ENCODE measurements at places on chromosomes 5 and 9.

DNA sequence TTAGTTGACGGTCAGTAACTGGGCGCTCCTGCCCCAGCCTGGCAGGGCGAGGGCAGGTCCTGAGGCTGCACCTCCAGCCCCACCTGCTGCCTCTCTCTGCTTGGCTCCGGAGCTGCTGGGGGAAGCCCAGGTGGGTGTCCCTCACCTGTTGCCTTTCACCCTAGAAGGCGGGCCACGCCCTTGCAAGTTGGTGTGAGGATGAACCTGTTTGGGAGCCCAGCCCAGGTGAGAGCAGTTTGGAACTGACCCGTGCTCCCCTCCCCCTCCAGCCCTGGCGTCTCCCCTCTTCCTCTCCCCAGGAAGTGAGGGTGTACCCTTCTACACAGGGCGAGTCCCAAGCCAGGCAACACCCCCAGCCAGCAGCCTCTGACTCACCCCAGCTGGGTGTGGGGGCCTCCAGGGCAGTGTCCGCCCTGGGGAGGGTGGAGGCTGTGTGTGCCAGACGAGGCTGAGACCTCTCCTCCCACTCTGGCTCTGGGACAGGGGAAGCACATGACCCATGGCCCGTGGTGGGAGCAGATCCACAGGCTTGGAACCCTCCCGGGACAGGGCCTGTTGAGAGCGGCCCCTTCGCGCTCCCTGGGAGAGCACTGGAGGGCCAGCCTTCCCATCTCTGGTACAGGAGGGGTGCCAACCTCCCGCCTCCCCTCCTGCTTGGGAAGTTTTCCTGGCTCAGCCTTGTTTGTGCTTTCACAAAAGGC, 10.4 kb downstream of the LRRC8A start:
- no peak for DNase-seq

- DNase-seq, result no peak
Measured at GRCh38 chr5:55856516-55857246, 5.5 kb downstream of the IL31RA start.

DNA sequence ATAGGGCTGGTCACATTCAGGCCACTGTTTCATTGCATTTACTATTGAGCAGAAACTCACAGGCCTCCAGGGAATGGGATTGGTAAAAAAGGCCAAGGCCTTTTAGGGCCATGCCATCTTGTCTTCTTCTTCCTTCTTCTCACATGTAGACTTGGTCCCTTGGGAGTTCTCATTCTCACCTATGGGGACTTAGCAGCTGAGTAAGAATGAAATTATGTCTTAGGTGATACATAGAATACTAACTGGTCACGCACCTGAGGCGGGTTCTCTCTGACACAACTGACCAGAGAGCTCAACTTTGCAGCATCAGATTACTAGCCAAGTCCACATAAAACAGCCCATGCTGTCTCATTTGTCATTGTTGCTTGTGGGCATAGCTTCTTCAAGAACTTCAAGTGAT, 641.8 kb downstream of the EFNA5 start:
- DNase-seq, result no peak

DNA sequence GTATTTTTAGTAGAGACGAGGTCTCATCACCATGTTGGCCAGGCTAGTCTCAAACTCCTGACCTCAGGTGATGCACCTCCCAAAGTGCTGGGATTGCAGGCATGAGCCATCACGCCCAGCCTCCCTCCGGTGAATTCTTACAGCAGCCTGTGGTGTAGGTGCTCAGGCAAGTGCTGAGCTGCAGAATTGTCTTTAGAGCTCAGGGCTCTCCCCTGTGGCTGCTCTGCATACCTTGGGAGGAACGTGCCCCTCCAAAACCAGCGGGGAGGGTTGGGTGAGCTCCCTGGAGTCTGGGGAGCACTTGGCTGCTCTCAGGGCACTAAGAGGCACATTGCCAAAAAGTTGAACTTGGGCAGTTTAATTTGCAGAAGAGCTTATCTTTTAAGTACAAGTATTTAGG, 29.4 kb downstream of the SECISBP2 start:
- no peak for DNase-seq

DNA sequence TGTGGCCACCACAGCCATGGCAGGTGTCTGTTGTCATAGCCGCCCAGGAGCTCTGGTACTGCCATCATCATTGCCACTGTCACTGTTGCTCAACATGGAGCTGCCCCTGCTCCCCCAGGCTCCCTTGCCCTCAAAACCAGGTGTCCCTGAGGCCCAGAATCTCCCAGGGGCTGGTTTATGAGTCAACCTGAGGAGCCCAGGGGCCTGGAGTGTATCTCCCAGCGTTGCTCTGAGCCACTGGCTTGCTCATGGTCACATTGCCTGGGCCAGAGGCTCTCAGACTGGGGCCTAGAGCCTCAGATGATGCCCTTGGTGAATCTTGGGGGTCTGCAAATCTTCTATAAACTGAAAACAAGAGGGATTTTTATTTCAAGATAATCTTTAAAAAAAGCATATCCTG, 24.7 kb upstream of the TBC1D2 start:
- DNase-seq, result no peak

DNA sequence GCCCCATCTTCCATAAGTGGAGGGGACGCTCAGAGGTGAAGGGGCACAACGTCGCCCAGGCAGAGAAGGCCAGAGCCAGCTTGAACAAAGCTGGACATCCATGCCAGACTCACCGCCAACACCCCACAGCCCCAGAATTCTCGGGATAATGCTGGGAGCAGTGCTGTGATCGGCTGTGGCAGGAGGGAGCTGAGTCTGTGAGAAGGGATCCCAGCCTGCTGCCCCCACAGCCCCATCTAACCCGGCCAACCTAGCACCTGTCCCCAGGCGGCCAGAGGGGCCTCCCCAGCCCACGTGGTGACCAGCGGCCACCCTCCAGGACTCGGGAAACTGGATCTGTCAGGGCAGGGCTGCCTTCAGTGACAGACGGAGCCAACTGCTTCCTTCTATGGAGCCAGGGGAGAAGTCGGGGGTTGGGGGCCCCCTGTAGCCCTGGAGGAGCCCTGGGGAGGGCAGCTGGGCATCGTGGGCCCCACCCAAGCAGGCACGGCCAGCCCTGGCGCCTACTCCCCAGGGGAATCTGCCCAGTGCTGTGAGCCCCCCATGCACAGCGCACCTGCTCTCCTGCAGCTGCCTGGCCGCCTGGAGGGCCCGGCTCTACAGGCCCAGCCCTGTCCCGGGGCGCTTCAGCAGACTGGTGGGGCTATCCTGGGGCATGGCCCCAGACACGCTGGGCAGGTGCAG, 6.0 kb downstream of the BRD3 start:
- DNase-seq, result no peak

GRCh38 chr5:177103523-177104253, 17.0 kb downstream of the FGFR4 start:
- DNase-seq, result no peak

DNA sequence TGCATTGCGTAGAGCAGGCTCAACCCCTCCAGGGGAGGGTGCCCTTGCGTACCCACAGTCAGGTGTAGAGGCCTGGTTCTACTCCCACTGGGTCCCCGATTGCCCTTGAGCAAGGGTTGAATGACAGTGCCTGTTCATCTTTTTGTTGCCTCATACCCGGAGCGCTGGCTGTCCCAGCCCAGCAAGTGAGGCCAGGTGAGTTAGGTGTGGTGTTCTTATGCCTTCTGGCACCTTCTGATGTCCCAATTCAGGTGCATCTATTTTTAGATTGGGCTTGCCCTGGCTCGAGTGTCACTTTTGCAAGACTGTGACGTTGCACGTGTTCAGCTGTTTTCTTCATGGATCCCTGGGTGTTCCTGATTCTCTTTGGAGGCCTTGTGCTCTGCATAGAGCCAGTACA, 257.8 kb downstream of the GOLPH3 start:
- no peak for DNase-seq

- DNase-seq, result no peak
Measured at GRCh38 chr9:93549611-93550010, 26.8 kb upstream of the PHF2 start.

GRCh38 chr9:114316605-114317230, 6.2 kb upstream of the ORM1 start:
- no peak for DNase-seq

DNA sequence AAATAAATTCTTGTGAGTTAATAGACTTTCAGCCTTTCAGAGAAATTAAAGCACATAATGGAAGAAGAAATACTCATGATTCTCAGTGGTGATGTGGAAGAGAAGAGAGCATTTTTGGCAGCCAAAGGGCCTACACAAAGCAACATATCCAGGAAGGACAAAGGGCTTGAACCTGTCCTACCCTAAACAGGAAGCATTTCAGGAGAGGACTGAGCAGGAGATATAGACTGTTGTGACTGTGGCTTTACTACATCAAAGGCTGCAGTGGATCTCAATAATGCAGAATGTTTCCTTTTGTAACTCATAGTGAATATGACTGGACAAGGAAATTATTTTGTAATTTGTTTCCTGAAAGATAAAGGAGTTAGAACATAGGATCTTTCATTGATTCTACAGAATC, 1.3 kb upstream of the PARP8 start:
- DNase-seq, result no peak

- DNase-seq, result no peak
Measured at GRCh38 chr9:69104830-69105527, 69.1 kb upstream of the TJP2 start.

- no peak for DNase-seq
Measured at GRCh38 chr5:32274548-32275395, 38.0 kb downstream of the MTMR12 start.

DNA sequence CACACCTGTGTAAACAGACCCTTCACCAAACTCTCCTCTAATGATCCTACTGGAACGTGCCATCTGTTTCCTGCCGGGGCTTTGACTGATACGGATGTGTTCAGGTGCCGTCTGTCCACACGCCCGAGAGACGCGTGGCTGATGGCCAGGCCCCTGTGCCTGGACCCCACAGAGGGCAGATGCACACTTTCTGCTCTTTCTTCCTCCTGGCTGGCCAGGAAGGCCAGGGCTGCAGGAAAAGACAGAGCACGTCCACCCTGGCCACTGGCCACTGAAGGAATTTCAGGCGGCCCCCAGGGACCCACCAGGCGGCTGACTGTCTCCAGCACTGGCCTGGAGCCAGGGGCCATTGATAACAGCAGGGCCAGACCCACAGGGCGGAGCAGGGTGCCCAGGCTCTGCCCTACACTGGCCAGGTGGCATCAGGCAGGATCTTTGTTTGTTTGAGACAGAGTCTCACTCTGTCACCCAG, 3.6 kb upstream of the ENG start:
- no peak for DNase-seq

- no peak for DNase-seq
Measured at GRCh38 chr5:83865579-83865978, 144.9 kb upstream of the HAPLN1 start.

- DNase-seq, result no peak
Measured at GRCh38 chr9:107214915-107215314, 68.2 kb upstream of the RAD23B start.

GRCh38 chr9:111678293-111678692, 16.9 kb downstream of the GNG10 start:
- no peak for DNase-seq

- DNase-seq, result no peak
Measured at GRCh38 chr9:108783326-108783725, 72.5 kb downstream of the ACTL7B start.

DNA sequence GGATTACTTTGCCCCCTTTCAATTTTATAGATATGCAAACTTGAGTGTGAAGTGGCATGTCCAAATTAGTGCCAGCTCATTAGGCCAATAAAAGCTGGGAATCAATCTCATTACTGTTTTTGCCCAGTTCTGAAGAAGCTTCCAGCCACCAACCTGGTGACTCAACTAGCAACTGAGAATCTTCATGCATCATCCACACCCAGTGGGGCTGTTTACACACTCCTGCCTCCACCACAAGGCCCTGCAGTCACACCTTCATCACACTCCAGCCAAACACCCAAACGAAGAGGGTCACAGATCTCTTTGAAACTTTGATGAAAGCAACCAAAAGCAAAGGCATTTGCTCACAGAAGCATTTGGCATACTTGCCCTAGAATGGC, 41.3 kb upstream of the S1PR3 start:
- no peak for DNase-seq

DNA sequence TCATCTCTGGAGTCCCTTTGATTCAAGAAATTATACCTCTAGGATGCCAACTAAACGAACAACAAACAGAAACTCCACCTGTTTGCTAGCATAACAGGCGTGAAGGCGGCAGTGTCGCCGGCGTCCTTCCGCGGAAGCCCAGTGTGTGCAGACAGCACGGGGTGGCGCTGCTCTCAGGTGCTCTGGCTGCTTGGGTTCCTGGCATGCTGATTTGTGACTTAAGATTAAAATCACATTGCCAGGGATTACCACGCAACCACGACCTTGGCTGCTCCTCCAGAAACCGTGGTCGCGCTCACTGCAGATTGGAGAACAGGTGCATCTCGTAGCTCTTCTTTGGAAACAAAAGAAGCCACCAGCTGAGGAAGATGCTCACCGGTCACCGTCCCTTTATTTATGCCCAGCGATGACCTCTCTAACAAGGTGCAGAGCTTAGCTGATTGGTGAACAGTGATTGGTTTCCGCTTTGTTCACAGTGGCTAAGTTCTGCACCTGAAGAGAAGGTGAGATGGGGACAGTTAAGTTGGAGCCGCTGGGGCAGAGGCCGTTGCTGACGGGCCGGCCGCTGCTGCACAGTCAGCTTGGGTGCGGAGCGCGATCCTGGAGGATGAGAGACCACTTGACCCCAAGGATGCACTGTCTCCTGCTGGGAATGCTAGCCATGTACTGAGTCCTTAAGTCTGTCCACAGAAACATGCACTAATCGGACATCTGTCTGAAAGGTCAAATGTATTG, 232.3 kb downstream of the FANCC start:
- no peak for DNase-seq

GRCh38 chr5:136329484-136330190, 35.7 kb downstream of the TRPC7 start:
- no peak for DNase-seq

GRCh38 chr9:127212453-127212852, 52.1 kb upstream of the GARNL3 start:
- DNase-seq, result no peak

- no peak for DNase-seq
Measured at GRCh38 chr9:1170918-1171317, 120.8 kb downstream of the DMRT2 start.

GRCh38 chr9:29640507-29640906, 2067.2 kb upstream of the C9orf72 start:
- DNase-seq, result no peak

- no peak for DNase-seq
Measured at GRCh38 chr9:77759391-77759790, 111.3 kb upstream of the GNA14 start.
